ENCODE measurements at places on chromosomes 5 and 9.

- DNase-seq = no peak
These were observed 710.0 kb upstream of the GRAMD2B start for GRCh38 chr5:125713109-125713805.

DNA sequence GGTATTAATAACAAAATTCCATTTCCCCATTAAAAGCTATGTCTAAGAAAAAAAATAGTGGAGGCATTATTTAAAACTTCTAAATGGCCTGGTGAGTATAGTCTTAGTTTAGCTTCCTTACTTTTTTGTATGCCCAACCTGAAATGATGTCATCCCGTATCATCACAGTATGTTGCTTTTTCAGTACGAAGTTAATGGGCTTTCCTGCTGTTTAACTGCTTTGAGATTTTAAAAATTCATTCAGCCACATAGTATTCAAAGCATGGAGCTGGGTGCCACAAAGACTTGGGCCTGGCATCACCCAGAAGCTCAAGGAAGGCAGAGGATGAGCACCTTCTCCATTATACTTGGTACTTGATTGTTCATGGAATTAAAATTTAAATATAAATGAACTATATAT is 7.4 kb downstream of the F2RL2 start:
- DNase-seq = no peak

GRCh38 chr9:4486176-4486575 is 4.1 kb upstream of the SLC1A1 start:
- DNase-seq = no peak

- DNase-seq = no peak
These were observed 201.0 kb downstream of the MAPKAP1 start for GRCh38 chr9:125505988-125506438.

DNA sequence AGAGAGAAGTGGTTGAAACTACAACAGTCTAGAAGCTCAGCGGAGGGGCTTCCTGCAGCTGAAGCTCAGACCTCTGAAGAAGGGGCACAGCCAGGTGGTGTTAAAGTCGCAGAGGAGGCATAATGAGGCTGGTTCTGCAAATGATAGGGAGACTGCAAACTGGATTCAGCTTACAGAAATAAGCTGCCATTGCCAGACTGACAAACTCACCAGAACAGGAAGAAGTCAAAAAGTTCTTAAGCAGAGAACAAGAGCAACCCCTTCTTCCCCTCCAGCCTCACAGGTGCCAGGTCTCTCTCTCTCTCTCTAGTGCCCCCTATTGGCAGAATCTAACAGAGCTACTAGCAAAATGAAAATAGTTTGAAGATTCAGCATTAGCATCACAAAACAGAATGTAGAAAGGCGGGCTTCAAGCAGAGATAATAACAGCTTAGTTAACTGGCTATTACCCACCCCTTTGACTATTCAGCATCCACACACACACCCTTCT is 76.7 kb downstream of the GRAMD2B start:
- no peak for DNase-seq

- DNase-seq = no peak
These were observed 54.7 kb upstream of the SUSD3 start for GRCh38 chr9:93003552-93004407.

DNA sequence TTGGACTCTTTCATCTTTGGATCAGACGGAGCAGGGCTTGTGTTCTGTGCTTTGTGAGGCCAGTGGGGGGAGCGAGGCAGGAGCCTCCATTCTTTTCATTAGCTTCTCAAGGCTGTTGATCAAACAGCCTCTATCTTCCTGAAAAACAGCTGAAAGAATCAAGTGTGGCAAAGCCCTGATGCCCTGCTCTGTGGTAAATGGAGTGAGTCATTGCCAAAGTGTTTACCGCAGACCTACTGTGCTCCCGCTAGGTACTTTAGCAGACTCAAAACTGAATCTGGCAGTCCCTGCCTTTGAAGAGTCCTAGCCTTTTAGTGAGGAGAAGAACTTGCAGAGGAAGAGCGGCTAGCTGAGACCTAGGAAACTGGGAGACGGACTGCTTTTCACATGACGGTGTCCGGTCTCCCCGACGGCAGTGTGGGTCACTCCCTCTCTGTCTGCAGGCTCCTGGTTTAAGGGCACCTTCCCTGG is 3.3 kb downstream of the ANKRD33B start:
- DNase-seq = no peak

DNA sequence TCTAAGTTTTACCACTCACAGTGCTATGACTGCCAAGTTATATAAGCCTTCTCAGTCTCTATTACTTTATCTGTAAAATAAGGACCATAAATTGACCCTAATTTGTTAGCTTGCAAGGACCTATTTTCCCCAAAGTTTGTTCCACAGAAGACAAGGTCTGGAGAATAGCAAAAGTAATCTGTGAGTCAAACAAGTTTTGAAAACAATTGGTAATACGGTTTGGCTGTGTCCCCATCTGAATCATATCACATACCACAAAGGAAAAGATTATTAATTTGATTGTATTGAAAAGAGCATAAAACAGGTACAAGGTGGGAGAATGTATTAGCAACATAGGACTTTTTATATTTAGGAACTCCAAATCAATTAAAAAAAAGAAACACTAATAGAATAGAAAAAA is 124.0 kb upstream of the TARS1 start:
- no peak for DNase-seq

DNA sequence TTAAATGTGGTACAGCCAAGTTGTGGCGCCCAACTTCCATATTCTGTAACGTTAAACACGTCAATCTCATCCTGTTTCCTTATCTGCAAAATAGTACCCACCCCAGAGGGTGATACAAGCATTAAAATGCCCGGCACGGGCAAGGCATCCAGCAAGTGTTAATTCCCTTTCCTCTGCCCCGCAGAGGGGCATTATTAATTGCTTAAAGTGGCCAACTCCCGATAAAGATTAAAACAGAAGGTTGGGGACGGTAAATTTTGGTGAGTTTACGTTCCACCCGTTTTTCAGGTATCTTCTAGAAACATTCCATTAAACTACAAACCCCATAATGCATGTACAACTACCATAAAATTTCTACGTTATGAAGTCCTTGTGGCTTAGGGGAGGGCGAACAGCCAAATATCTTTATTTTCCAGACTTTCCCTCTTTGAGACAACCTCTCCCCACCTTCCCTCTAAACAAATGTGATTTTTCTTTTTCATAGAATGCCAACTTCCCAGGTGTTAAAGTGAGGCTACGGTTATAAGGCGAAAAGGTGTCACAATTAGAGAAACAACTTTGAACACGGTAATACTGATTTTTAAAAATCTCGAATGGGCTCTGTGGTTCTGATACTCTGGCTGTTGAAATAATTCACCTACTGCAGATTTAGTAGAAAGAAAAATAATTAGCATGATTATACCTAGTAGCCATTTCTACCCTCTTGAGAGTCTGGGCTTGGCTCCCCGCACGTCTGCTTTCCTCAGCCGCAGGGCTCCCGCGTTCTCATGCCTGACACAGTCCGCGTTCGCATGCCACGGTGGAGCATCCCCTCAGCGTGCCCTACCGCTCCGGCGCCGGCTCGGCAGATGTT is 1.2 kb upstream of the GPBP1 start:
- DNase-seq = no peak

GRCh38 chr9:135903358-135903656 is 4.0 kb downstream of the CAMSAP1 start:
- no peak for DNase-seq
